ENCODE measurements at places on chromosomes 6 and 20.

- no peak for DNase-seq
Observed at GRCh38 chr6:133468591-133468990, 227.4 kb downstream of the EYA4 start.

- DNase-seq = no peak
Observed at GRCh38 chr6:126831461-126831860, 287.0 kb upstream of the RSPO3 start.

DNA sequence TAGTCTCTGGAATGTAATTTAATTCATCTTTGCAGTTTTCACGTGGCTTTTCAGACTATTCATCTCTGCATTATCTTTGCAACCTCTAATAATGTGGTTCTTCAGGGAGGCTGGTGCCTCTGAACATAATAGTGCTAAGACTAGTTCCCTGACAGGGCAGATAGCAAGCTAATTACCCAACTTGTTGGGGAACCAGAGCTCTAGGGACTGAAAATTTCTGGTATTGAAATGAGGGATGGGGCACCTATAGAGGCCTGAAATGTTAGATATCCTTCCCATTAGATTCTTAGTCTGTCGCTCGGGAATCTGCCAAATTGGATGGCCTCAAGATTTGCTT lies 693.6 kb upstream of the MAP3K7 start:
- no peak for DNase-seq

GRCh38 chr6:90250405-90250804 lies 46.2 kb downstream of the BACH2 start:
- DNase-seq = no peak

- DNase-seq = no peak
Observed at GRCh38 chr6:7184502-7184901, 76.7 kb downstream of the RREB1 start.

- DNase-seq = no peak
Observed at GRCh38 chr6:9205645-9206044, 770.3 kb upstream of the SLC35B3 start.

DNA sequence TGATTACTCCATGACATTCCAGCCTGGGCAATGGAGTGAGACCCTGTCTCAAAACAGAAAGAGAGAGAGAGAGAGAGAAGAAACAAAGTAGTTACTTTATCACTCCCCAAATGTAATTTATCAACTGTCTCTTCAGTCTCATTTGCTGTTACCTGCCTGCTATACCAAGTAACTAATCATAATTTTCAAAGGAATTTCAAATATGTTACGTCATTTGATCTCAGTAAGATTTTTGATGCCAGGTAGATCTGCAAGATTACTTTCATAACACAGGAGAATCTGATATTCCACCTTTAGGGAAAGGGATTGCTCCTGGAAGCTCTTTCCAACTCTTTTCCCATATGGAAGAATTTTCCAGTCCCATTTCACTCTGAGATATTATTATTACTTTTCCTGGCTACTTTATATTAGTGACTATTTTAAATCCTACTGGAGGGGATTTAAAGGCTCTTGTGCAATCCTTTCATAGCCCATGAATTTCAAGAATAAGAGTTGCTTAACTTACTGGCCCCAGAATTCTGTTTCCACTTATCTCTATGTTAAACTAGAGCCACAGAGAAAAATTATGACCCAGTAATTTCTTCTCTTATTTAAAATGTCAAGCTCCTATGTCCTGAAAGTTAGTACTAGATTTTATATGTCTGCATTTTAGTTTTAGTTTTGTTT lies 390.2 kb upstream of the FLRT3 start:
- no peak for DNase-seq

DNA sequence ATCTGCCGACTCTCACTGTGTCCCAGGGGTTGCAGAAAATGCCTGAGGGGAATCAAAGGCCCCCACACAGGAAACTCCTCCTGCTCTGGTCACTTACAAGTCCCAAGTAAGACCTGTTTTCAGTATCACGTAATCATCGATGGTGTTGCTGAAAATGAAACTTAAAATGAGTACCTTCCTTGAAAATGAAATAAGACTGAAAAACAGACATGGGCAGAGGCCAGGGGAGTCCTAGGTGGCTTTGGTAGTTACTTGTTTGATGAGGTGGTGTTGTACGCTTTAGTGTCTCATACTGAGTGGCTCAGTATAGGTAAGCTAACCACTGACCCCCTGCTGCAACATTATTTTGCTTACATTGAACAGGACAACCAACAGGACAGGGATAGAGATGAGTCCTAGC lies 43.0 kb upstream of the SYNCRIP start:
- no peak for DNase-seq

GRCh38 chr6:84416043-84416657 lies 188.7 kb upstream of the CEP162 start:
- DNase-seq = no peak

GRCh38 chr20:3141757-3142156 lies 17.9 kb downstream of the FASTKD5 start:
- no peak for DNase-seq

DNA sequence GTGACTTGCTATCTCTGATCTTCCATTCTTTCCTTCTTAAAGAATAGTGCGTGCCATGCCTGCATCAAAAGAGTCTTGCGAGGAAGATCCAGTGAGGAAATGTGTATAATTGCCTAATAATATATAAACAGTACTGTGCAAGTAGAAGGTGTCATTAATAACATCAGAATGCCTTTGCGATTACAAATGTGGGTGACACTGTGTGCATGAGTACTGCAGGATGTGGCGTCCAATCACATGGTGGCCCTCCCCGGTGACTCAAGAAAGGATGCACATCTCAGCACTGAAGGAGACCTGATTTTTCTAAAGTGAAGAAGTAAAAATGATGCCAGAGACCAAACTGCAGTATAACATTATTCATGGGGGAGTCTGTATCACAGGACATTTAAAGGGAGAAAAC lies 107.5 kb upstream of the EDN1 start:
- no peak for DNase-seq

GRCh38 chr6:50826803-50827202 lies 8.1 kb downstream of the TFAP2B start:
- DNase-seq = no peak

Measured in stimulated activated CD8-positive, alpha-beta memory T cell treated with anti-CD3 and anti-CD28 coated beads, Interleukin-2, amount 100 ng/mL, for 1 hour (primary cell).